ENCODE measurements at places on chromosomes 1 and 21.

DNA sequence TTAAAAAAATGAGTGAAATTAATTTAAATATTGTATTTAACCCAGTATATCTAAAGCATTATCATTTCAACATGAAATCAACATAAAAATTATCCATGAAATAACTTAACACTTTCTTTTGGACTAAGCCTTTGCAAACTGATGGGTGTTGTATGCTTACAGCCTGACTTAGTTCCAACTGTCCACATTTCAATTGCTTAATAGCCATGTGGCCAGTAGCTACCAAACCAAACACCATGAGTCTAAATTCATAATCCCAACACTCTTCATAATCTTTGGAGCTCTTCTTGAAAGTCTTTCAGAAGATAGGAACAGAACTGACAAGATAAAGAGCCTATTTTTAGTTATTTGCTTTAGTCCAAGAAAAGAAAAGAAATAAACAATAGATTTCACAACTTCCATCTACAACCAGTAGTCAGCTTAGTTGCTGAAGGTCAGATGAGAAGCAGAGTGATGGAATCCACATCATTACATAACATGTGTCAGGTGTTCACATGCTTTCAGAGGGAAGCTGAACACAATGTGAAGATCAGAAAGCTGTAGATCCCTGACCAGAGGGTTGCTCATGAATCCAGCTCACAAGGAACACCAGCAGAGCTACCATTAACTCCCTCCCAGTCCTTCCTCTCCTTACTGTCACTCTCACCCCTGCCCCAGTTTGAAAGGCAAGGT lies 144.0 kb upstream of the ZNF648 start:
- DNase-seq, result no peak

- DNase-seq, result no peak
Observed at GRCh38 chr1:209802117-209802779, 3.7 kb downstream of the IRF6 start.

DNA sequence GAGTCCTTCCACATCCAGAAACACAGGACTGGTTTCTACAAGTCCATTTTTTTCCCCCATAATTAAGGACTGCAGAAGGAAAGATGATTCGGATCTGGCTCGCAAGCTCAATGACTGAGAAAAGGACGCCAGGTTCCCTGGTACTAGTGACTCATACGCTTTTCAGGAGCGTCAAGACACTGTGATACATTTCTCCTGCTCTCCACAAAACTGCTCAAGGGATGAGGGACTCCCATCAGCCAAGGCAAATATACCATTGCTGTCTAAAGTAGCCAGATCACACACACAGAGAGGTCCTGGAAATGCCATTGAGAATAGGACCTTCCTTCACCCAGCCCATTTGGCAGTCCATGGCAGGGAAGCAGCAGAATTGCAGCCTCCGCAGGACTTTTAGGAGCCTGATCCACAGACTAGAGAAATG lies 253.6 kb upstream of the IRF2BP2 start:
- no peak for DNase-seq

DNA sequence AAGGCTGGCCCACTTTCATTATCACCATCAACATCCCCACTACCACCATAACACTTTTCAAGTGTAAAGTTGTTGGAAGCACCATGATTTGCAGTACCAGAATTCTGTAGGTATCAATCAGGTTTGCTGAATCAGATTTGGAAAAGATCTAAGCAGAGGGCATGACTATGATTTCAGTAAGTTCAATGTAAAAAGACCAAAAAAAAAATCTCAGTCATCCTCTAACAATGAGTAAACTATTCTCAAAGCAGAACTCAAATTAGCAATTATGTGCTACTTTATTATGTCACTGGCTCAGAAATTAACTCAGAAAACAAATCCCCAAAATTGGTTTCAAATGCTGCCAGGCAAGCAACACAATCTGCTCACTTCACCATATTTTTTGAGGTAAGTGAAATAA lies 187.8 kb upstream of the HP1BP3 start:
- no peak for DNase-seq

DNA sequence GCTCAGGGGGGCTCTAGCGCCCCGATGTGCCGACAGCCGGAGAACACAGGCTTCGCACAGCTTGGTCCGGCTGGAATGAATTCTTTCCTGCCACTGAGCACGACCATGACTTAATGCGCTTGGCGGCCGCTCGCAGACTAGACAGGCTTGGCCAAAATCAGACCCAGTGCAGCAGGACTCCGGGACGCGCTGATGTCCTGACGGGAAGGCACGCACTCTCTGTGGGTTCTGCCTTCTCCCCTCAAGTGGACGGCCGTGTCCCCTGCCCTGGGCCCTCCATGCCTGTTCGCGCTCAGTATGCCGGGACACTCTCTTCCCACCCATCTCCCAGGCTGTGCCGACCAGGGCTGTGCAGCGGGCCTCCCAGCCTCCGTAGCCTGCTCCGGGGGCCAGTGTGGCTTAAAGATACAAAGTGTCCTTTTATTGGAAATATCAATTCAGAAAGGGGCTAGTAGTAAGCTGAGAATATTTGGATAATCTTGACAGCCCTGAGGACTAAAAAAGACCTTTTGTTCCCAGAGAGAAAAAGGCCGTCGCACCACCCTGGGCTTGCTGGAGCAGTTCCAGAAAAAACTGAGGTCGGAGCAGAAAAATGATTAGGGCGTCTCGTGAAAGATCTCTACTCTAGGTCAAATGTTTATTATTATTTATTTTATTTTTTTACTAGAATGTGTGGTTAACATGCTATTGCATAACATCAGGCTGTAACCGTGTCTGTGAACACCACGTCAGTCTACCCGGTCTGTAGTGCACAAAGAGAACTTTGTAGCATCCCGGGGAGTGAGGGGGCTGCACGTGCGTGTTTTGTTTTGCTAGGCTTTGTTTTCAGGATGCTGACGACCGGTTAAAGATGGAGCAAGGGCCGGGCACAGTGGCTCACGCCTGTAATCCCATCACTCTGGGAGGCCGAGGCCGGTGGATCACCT lies 88.1 kb upstream of the ARHGEF16 start:
- DNase-seq, result no peak

- DNase-seq, result no peak
Observed at GRCh38 chr1:175459591-175460238, 267.1 kb upstream of the KIAA0040 start.

DNA sequence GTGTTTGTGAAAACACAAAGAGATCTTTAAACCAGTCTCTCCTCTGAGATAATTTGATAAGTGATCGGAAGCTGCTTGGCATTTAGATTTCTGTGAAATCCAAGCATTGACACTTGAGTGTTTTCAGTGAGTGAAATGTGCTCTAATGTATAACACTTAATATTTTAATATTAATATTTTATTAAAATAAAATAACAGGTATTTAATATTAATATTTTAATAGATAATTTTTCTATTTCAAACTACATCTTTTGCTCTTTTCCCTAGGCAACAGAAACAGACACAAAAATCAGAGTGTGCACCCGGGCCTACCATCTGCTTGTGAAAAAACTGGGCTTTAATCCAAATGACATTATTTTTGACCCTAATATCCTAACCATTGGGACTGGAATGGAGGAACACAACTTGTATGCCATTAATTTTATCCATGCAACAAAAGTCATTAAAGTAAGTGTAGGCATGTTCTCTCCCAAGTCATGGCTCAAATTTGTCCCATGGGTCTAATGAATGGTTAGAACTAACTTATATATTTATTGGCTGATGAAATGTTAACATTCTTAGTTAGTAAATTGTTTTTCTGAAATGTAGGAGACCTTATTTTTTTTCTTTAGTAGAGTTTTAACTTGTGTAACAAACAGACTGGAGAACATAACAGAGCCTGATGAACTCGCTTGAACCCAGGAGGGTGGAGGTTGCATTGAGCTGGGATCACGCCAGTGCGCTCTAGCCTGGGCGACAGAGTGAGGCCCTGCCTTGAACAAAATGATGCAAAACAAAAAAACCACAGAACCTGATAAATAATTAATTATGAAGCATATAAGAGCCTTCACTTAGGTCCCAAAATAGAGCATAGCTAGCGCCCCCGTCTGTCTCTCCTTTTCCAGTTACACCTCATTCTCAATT lies 55.2 kb downstream of the MTR start:
- no peak for DNase-seq

- no peak for DNase-seq
Observed at GRCh38 chr21:17585875-17586450, 26.7 kb downstream of the BTG3 start.

GRCh38 chr1:156494309-156494895 lies 6.2 kb downstream of the MEF2D start:
- DNase-seq, result no peak

DNA sequence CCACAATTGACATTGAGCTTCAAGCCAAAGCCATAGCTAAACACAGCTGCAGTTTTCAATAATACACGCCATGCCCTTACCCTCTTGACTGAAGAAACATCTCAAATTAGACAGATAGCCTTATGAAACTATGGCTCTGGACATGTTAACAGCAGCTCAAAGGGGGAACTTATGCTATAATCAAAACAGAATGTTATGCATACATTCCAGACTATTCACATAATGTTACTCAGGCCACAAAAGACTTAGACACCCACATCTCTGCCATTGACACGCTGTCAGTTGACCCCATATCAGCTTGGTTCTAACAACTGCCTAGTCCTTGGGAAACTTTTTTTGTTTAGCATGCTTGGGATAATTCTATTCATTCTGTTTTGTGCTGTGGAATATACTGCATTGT lies 2.3 kb upstream of the NENF start:
- DNase-seq, result no peak

- no peak for DNase-seq
Observed at GRCh38 chr1:17890815-17891191, 135.7 kb downstream of the ACTL8 start.

DNA sequence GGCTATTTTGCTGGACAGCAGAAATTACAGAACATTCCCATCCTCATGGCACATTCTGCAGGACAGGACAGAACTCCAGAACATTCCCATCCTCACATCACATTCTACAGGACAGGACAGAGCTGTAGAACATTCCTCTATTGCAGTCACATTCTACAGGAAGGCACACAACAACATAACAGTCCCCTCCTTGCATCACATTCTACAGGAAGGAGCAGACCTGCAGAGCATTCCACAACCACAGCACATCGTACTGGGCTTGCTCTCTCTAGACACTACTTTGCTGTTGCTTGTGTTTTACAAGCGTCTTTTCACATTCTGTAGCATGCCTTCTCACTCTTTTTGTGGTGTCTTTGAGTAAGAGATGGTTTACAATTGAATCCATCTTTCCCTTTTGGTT lies 26.8 kb upstream of the ABCB10 start:
- DNase-seq, result no peak
